Urinary bladder (tissue), 4 donors: ENCODE measurements at places on chromosomes 4 and X.

GRCh38 chrX:97308171-97308570 lies 424.5 kb downstream of the RPA4 start:
- no peak for DNase-seq

DNA sequence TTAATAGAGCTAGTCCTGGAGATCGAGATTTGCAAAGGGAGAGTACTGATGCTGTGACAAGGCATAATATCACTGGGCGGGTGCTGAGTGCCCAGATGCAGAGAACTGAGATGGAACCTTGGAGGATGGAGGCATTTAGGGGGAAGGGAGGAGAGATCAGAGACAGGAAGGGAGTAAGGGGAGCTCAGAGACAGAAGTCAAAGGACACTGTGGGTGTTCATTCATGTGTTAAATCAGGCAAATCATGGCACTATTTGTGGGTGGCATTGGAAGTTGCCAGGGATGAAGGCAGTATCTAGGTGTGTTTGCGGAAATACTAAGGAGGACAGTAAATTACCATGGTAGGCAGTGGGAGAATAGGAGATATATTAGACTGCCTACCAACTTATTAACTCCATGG lies 135.0 kb downstream of the RBM46 start:
- DNase-seq, result no peak

DNA sequence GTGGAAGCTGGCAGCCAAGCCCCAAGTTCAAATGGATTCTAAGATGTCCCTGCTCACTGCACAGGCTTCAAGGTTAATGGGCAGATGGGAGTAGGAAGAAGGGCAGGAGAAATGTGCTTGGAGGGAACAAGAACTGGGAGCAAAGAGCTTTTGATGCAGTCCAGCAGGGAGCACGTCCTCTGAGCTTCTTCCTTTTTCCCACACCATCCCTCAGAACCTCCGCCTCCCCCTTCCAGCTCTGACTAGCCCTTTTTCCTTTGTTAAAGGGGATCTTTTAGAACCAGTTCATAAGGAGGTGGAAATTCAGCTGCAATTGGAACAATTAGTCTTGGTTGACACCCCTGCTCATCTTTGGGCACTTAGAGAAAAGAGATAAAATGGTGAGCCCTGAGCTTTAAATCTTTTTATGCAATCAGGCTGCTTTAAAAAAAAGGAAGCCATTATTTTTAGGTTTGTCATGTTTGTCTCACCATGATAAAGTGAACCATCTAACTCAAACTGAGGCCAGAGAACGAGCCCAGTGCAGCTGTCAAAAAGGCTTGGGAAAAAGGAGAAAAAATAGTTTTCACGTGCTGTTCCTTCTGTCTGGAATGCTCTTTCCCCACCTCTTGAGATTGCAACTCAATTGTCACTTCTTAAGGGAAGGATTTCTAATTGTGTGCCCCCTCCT lies 135.8 kb upstream of the IL1RAPL2 start:
- no peak for DNase-seq

GRCh38 chrX:40272776-40273175 lies 175.0 kb upstream of the BCOR start:
- no peak for DNase-seq

GRCh38 chr4:112073181-112073580 lies 72.1 kb upstream of the FAM241A start:
- DNase-seq, result no peak
